ENCODE measurements at places on chromosomes 7 and 10. TPM values are rescaled to one million over a fixed set of nuclear protein-coding genes. Genes with fewer than 3 reads are reported as not detected.

The PKD2L1 gene
- not detected for total RNA-seq

The PON3 gene
- total RNA-seq, result not detected

The RAPGEF5 gene
- 1.7 TPM for total RNA-seq

The LIPF gene
- total RNA-seq, result not detected

The ZNRF2 gene
- 2.8 TPM for total RNA-seq

The AKR1D1 gene
- total RNA-seq, result not detected

The FAM24B gene
- 3.8 TPM for total RNA-seq
